ENCODE measurements at places on chromosomes 4 and X.

DNA sequence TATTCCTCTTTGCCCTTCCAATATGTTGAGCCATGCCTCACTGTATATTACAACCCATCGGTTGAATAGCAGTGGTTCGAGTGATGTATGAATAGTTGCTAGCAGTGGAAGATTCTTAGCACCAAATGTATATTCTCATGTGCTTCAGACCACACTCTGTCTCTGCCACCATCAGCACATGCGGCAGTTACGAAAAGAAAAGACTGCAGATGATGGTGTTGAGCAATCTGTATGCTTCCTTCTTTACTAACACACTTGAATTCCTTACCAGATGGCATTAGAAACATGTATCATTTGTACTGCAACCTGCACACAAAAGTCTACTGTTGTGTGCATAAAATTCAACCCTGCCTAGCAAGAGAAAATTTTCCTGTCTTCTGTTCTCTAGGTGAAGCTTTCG is 214.6 kb downstream of the ENOX2 start:
- no peak for DNase-seq

DNA sequence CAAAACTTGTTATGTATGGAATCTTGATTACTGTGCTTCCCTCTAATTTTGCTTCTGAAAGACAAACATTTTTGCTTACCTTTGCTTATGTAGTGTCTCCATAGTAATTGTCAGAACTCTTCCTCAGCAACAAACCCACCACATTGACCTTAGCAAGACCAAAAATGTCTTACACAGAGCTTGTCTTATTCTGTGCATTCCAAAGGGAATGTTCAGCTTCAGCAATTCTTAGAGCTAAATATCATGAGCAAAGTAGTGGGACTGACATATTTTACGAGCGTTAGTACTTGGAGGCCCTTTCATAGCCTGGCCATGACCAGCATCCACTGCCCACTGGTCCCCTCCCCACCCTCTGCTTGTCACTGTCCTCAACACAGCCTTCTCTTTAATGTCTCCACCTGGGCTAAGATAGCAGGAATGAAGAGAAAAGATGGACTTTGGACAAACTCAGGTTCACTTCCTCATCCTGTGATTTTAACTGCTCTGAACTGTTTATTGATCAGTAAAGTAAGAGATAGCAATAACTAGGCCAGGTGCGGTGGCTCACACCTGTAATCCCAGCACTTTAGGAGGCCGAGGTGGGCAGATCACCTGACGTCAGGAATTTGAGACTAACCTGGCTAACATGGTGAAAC is 15.5 kb upstream of the SH3D19 start:
- no peak for DNase-seq

GRCh38 chr4:138450546-138451275 is 208.6 kb upstream of the SLC7A11 start:
- DNase-seq, result no peak

- no peak for DNase-seq
Measured at GRCh38 chrX:151736685-151737084, 2.1 kb downstream of the CNGA2 start.

GRCh38 chr4:131764730-131765129 is 1384.4 kb upstream of the PCDH10 start:
- DNase-seq, result no peak

DNA sequence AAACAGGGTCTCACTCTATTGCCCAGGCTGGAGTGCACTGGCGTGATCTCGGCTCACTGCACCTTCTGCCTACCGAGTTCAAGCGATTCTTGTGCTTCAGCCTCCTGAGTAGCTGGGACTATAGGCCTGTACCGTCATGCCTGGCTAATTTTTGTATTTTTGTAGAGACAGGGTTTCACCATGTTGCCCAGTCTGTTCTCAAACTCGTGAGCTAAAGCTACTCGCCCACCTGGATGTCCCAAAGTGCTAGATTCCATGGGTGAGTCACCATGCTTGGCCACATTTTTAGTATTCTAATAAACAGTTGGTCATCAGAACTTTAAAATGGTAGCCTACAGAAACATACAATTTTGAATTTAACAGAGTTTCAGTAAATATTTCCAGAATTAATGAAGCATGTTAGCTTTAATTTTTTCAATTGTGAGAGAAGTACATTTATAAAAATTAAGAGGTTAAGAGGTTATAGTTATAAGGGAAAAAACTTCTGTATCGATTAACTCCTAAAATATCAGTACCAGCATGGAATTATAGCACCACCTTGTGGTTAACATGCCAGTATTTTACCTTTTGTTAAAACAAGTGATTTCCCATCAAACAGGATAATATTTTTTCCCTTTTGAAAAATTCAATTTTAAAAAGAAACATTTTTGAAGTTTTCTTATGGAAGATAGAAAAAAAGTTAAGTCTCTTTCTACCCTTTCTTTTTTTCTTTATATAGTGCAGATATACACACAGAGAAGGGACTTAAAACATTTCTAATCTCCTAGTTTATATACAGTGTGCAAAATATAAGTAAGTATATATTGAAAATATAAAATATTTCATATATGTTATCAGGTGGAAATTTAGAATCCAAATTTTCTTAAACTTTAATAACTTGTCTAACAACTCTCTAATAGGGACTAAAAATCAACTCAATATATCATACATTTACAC is 35.4 kb downstream of the CEP44 start:
- no peak for DNase-seq

GRCh38 chr4:6332042-6332668 is 62.5 kb downstream of the WFS1 start:
- DNase-seq, result no peak

- no peak for DNase-seq
Measured at GRCh38 chr4:101954975-101955678, 164.6 kb downstream of the BANK1 start.

- no peak for DNase-seq
Measured at GRCh38 chr4:41361794-41362526, 105.2 kb downstream of the UCHL1 start.

GRCh38 chrX:23749129-23749528 is 6.1 kb upstream of the ACOT9 start:
- no peak for DNase-seq

- no peak for DNase-seq
Measured at GRCh38 chr4:86569103-86569870, 24.8 kb upstream of the PTPN13 start.

- DNase-seq, result no peak
Measured at GRCh38 chr4:93232883-93233282, 595.7 kb upstream of the ATOH1 start.

- DNase-seq, result no peak
Measured at GRCh38 chr4:23333556-23333945, 556.3 kb downstream of the PPARGC1A start.

Measured in effector CD8-positive, alpha-beta T cell (primary cell).